ENCODE measurements at places on chromosomes 3 and 15.

DNA sequence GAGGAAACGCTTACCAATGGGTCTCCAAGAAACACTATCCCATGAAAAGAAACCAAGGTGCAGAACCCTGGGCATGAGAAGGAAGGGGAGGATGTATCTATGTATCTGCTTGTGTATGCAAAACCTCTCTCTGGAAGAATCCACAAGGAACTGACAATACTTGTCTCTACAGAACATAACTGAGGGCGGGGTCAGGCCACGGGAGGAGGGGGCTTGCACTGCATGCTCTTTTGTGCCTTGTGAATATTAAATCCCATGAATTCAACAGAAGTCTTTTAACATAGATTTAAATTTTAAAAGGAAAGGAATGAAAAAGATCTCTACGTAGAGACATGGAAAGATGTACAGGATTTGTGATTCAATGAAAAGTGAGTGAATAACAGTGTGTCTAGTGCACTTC, 57.8 kb downstream of the RPN1 start:
- no peak for DNase-seq

- DNase-seq = no peak
Observed at GRCh38 chr3:135329479-135329878, 534.4 kb downstream of the EPHB1 start.

- no peak for DNase-seq
Observed at GRCh38 chr3:25784971-25785370, 1.7 kb upstream of the NGLY1 start.

- DNase-seq = no peak
Observed at GRCh38 chr15:78422571-78423340, 15.3 kb upstream of the IREB2 start.

DNA sequence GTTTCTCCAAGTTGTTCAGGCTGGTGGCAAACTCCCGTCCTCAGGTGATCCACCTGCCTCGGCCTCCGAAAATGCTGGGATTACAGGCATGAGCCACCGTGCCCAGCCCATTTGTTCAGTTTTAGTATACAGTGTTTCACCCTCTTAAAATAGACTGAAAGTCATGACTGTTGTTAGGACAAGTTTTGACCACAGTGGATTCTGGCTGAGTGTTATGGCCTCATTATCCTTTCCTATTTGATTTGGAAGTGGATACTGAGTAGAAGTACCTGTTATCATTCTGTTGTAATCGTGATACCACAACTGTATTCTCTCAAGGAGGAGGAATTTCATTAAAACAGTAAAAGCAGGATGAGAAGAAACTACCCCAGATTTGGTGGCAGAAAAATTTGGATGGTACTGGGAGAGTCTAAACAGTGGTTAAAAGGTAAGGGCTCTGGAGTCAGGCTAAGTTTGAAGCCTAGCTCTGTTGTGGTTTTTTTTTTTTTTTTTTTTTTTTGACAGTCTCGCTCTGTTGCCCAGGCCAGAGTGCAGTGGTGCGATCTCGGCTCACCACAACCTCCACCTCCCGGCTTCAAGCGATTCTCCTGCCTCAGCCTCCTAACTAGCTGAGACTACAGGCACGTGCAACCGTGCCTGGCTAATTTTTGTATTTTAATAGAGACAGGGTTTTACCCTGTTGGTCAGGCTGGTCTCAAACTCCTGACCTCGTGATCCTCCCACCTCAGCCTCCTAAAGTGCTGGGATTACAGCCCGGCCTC, 2.6 kb downstream of the MAP2K1 start:
- DNase-seq = no peak

- DNase-seq = no peak
Observed at GRCh38 chr3:189058071-189058470, 113.7 kb upstream of the TPRG1 start.

DNA sequence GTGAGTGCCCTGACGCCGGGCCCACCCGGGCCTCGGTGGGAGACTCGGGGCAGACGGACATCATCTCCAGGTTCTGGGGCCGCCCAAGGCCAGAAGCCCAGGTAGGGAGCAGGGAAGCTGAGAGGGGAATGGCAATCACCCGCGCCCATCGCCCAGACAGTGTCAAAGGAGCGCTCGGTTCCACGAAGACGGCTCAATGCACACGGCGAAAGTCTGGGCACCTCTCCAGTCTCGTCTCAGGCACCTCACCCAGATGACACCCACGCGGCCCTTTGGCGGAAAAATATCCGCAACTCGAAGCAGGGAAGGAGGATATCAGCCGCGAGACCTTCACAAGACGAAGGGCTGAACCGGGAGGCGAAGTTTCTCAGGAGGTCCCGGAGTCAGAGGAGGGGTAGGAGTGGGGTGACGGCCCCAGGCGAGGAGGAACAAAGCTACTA, 916 bp downstream of the IL17RD start:
- DNase-seq = no peak

GRCh38 chr3:143529018-143529478, 319.2 kb downstream of the SLC9A9 start:
- DNase-seq = no peak

DNA sequence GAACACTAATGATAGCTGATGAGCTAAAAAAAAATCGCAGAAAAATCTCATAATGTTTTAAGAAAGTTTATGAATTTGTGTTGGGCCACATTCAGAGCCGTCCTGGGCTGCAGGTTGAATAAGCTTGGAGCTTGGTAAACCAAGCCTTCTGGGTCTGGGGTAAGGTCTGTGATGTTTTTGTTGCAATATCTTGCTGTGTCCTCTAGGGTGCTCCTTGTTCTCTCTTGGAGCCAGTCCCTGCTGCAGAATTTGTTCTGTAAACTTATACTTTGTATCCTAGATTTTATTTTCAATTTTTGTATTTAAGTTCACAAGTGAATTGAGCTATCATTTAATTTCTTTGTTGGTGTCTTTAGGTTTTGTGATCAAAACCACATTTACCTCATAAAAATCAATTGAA, 143.7 kb downstream of the NR1D2 start:
- DNase-seq = no peak

DNA sequence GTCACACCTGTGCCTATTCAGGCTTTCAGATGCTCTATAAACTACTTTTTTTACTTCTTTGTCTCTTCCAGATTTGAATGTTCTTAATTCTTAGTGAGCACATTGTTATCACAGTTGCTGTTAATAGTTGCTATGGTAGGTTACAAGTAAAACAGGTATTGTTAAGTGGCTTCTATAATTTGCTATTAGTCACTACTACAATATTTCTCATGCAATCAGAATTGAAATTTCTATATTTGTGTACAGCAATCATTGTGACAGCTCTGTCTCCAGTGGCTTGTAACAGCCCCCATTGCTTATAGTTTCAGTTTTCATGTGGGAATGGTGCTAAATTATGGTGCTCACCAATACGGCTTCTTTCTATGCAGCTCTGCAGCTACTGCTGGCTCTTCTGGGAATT, 318.4 kb upstream of the GOLIM4 start:
- DNase-seq = no peak

- DNase-seq = no peak
Observed at GRCh38 chr15:100671858-100672543, 69.6 kb downstream of the ASB7 start.

DNA sequence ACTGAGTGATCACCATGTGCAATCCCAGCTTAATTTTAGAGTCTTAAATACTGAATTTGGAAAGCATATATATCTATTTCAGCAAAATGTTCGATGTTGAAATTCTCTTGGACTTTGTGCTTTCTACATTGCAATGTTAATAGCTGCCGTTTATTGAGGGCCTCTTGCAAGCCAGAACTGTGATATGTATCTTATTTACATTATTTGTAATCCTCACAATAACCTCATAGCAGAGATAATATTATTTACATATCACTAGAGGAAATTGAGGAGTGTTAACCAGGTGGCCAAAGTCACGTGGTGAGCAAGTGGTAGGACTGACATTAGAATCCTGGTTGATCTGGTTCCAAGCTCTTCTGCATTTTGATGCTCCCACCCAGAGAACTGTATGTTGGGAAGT, 254.1 kb downstream of the SLC9A9 start:
- DNase-seq = no peak

DNA sequence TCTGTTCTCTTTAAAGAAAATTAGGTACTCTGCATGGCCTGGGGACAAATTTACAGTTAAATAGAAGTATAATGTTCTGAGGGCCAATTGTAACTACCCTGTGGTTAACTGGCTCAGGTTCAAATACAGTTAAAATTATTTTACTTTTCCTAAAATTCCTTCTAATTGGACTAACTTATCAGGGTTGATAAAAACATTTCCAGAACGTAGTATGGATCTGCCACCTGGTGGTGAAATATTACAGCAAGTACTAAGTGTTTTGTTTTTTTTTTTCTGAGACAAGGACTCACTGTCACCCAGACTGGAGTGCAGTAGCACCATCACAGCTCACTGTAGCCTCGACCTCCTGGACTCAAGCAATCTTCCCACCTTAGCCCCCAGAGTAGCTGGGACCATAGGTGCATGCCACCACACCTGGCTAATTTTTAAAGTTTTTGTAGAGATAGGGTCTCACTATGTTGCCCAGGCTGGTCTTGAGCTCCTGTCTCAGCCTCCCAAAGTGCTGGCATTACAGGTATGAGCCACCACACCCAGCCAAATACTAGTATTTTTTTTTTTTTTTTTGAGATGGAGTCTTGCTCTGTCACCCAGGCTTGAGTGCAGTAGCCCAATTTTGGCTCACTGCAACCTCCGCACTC, 29.2 kb downstream of the NEO1 start:
- no peak for DNase-seq

- no peak for DNase-seq
Observed at GRCh38 chr3:188947401-188948280, 224.1 kb upstream of the TPRG1 start.

GRCh38 chr15:63041974-63042876, at the start of gene TPM1:
TSS of gene TPM1 (plus strand) at chr15:63042747. CDS start at chr15:63042830, 83 bp downstream.
- no peak for DNase-seq

DNA sequence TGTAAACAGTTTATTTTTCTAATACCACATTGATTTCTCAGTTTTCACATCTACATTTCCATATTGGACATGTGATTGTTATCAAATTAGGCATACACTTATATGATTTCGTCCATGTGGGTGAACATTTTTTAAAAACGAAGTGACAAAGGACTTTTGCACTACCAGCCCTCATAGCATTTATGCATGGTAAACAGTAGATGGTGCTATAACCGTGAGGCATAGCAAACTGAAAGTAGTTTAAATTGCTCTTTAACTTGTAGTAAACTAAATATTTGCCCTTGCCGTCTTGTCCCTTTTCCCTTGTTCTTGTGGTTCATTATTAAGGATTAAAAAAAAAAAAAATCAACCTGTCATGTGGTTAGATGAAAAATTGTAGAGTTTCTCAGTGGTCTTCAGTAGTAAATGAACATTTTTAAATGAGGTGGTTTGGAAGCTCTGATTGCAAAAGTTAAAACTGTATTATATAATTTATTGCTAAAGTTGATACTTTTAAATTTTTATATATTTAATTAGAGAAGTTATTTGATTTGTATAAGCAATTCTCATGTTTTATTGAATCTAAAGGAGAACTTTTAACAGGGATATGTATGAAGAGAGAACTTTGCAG, 24.0 kb downstream of the STX19 start:
- no peak for DNase-seq

DNA sequence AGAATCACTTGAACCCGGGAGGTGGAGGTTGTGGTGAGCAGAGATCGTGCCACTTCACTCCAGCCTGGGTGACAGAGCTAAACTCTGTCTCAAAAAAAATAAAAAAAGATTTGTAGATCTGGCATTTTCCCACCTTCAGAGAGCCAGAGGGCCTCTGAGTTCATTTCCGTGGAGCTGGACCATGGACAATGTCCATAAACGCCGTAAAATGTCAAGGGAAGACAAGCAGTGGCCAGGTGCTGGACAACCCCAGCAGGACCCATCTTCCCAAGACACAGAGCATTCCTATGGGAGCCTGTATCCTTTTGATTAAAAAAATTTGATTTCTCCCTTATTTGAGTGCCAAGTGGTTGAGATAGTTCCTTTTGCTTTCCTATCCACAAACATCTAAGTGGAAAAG, 67.4 kb upstream of the NR2E3 start:
- no peak for DNase-seq

DNA sequence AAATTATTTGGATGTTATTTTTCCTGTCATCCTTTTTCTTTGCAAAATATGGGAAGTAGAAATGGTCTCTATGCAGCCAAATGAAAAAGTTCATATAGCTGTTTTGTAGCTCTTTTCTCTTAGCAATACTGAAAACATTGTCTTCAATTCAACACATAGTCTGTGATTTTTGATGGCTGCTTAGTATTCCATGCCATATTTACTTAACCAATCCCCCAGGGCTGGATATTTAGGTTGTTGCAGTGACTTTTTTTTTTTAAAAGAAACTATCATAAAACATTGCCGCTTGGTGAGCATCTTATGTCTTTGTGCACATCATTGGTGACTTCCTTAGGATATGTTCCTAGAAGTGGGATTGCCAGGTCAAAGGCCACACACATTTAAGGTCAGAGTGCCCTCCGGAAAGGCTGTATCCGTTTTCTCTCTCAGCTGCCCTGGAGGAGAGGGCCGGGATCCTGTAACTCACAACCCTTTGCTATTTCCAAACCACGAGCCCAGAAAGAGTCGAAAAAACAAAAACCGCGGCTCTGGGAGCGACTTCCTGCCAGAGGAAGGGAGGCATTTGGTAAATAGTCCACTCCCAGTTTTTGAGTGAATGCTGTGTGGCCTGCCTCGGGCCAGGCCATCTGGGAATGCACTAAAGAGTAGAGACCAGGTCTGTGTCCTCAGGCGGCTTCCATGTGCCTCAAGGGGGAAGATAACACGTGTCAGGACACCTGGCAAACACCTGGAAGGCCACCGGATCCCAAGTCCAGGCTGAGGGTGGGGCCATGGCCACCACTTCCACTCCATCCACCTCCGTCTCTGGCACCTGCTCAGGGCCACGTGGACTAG, 41.9 kb downstream of the SMAD6 start:
- no peak for DNase-seq

DNA sequence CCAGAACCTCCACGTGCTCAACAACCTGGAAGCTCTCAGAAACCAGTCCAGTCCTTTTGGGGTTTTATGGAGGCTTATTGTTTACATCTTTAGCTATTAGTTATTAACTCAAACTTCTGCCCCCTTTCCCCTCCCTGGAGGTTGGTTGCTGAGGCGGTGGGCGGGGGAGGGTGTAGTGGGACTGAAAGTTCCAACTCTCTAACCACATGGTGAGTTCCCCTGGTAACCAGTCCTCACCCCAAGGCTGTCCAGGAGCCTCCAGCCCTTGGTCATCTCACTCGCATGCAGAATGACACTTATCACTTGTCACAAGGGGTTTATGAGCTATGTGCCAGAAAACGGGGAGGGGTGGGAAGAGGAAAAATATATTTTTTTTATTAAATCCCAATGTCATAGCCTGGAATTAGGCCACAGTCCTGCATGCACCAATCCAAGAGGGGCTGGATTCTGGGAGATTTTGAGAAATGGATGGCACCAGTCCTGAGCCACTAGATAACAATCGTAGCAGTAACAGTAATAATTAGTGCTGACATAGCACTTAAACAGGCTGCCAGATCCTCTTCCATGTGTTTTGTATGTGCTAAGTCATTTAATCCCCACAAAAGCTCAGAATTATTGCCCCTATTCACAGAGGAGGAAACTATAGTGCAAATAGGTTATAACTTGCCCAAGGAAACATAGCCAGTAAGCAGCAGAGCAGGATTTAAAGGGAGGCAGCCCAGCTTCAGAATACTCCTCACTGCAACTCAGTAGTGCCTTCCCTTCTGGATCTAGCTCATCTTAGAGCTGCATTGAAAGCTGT, 85.7 kb downstream of the CRYGS start:
- no peak for DNase-seq
